Effector memory CD4-positive, alpha-beta T cell (primary cell): ENCODE measurements at places on chromosomes 3 and 15.

- no peak for DNase-seq
Measured at GRCh38 chr15:75008221-75008625, 12.9 kb downstream of the SCAMP5 start.

DNA sequence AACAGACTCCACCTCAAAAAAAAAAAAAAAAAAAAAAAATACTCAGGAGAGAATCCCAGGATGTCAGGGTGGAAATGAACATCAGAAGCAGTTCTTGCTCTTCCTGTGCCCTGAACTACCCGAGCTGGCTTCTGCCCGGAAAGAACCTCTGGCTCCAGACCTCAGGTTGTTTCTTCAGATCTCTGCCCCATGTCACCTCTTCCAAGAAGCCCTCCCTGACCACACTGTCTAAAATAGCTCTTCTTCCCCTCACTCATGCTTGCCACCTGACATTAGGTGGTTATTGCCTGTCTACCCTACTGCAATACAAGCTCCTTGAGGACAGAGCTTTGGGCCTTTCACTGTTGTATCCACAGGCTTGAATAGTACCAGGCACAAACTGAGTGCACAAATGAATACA, 8.2 kb downstream of the TKT start:
- DNase-seq = no peak

DNA sequence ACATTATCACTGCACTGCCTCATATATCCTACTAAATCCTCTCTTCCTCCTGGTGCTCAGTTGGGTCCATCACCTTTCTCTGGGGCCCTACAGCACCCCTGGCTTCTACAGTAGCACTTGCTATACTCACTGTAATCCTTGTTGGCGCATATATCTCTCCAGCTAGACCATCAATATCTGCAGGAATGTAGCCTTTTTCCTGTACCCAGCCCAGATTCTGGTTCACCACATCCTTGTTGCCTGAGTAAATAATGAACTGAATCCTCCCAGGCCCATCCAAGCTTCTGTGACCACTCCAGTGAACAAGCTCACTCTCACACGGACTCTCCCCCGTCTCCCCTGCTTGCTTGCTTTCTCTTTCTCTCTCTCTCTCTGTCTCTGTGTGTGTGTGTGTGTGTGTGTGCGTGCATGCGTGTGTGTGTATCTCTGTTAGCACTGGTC, 62.5 kb upstream of the LIPC start:
- no peak for DNase-seq

GRCh38 chr3:176430244-176431037, 766.8 kb downstream of the TBL1XR1 start:
- no peak for DNase-seq

DNA sequence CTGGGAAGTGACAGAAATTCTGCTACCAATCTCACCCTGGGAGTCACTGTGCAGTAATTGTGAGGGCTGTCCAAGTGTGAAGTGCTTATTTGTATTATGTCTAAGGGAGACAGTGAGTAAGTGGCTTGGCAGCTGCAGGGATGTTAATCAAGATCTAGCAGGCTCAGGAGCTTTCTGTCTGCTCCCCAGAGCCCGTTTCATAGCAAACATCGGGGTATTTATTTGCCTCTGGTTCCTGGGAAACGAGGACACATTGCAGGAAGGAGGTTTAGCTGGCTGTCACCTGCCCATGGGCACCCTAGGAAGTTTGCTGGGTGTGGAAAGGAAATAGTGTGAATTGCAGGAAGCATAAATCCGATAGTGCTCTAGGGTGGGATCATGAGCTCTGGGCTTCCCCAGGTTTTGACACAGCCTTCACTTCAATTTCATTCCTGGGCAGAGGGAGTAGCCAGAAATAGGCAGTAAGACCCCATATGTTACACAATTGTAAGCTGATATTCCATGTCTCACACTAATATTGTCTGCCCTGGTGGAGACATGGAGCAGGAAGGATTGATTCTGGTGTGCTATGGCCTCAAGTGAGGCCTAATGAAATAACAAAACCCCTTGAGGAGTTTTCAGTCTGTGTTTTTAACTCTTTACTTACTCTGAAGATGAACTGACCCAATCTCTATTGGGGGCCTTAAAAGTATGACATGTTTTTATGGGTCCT, 74.1 kb upstream of the MITF start:
- DNase-seq = no peak

GRCh38 chr3:13492048-13492447, 11.9 kb downstream of the HDAC11 start:
- no peak for DNase-seq

- DNase-seq = no peak
Measured at GRCh38 chr3:181929501-181929900, 217.8 kb downstream of the SOX2 start.

DNA sequence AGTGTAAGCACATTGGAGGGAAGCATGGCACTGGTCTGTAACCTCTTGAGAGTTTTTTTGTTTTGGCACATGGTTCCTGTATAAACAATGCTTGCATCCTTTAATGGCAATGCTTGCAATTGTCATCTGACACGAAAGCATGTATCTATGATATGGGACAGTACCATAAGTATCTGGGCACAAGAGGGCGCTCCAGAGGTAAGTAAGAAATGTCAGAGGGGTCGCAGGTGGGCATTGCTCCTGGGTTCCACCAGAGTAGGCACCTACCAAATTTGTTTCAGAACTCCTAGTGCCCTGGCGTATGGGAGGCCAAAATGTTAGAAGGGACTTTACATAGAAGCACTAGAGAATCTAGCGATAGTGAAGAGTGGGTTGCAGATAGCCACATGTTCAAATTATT, 58.7 kb upstream of the BCHE start:
- DNase-seq = no peak

- no peak for DNase-seq
Measured at GRCh38 chr3:40224796-40225515, 84.6 kb upstream of the EIF1B start.

GRCh38 chr15:91559066-91559465, 294.4 kb upstream of the SLCO3A1 start:
- DNase-seq = no peak

GRCh38 chr3:154952553-154952952, 127.6 kb upstream of the MME start:
- no peak for DNase-seq

GRCh38 chr3:882533-882932, 210.3 kb upstream of the CNTN6 start:
- no peak for DNase-seq

- DNase-seq = no peak
Measured at GRCh38 chr3:156359368-156359767, 195.5 kb downstream of the SSR3 start.

DNA sequence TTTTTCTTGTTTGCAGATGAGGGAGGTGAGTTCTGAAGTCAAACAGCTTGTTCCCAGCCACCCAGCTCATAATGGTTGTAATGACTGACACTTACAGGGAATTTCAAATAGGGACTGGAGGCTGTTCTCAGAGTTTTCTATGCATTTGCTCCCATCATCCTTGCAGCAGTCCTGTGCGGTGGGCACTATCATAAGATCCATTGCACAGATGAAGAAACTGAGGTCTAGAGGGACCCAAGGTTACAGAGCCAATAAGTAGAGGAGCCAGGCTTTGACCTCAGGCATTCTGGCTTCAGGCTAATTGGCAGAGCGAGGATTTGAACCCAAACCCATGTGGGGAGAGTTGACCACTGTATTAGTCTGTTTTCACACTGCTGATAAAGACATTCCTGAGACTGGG, 32.4 kb downstream of the FAH start:
- DNase-seq = no peak

GRCh38 chr15:88218557-88219221, 37.9 kb downstream of the NTRK3 start:
- DNase-seq = no peak

- DNase-seq = no peak
Measured at GRCh38 chr15:68560501-68561113, 18.2 kb upstream of the CORO2B start.
